Inflammatory macrophage treated with lipopolysaccharide for 1 hour (primary cell): ENCODE measurements at places on chromosomes 16 and 17.

GRCh38 chr17:14437176-14437575 is 136.3 kb downstream of the HS3ST3B1 start:
- no peak for DNase-seq

DNA sequence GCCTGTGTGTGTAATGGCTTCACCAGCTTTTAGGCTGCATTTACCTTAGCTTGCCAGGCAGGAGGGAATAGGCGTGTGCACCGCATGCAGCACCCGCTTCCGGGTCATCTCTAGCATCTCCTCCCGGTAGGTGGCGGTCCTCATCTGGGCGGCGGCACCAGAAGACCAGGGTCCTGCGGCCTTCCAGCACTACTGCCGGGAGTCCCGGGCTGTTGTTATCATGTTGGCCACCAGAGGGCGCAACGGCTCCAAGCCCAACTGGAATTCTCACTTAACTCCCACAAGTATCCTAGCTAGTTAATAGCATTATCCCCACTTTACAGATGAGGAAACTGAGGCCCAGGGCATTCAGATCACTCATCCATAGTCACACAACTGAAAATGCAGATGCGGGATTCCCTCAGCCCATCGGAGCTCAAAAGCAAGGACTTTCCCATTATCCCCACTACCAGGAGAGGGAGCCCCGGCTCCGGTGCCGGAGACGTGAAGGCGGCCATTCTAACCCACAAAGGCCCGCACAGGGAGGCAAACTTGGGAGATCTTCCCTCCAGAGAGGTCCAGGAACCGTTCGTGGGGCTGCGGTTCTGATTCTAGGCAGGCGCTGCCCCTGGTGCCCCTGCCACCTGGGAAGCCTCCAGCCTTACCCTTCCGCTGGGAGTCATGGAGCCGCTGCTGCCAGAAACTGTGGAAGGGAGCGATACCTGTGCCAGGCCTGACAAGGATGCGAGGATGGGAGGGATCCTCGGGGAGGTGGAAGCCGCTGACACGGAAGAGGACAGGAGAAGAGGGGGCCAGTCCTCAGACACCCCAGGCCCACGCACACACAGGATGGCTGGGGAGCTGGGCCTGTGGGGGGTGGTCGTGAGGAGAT is 23.9 kb downstream of the LGALS9 start:
- DNase-seq, result peak; percentile 85

DNA sequence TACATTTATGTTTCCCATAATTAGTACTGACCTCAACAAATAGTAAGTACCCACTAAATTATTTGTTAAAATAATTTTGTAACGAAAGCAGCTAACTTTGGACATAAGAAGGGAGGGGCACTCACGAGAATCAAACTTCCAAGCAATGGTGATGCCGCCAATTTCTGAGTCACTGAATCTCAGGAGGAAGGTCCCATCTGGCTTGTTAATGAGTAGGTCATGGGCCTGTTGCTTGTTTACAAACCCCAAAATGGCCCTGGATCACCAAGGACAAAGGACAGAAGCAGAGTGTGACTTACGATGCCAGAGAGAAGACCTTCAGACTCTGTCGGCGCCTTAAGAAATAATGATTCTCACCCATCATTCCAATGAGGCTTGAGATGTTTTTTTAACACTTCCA is 15.8 kb upstream of the GHDC start:
- no peak for DNase-seq

GRCh38 chr16:22705799-22706198 is 108.2 kb upstream of the HS3ST2 start:
- DNase-seq, result no peak

DNA sequence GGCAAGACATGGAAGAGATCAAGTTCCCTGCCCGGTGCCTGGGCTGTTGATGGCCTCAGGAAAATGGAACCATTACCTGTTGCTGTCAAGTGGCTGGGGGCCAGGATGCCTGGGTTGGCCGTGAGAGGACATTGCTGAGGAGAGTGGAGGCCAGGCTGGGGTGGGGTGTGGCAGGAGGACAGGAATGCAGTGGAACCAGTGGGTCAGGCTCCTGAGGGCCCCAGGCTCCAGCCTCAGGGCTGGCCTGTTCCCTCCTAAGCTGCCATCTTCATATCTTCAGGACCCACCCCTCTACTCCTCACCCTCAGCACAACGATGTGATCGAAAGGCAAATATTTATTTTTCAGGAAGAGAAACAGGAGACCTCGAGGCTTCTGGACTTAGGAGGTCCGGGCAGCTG is 8.5 kb upstream of the YPEL3 start:
- DNase-seq, result no peak

DNA sequence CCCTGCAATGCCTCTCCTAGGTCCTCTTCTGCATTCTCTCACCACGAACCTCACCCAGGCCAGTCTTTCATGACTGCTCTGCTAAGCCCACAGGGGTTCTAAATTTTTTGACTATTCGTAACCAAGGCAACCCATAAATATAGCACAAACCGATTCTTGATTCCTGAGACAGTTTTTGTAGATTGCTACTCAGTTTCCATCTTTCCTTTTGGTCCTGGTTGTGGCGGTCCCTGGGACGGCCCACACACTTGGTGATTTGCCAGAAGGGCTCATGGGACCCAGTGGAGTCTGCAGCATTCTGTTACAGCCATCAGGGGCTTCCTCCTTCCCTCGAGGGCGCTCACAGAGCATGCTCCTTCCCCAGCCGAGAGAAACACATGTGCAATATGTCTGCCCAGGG is 23.4 kb upstream of the MGAT5B start:
- no peak for DNase-seq

- no peak for DNase-seq
Measured at GRCh38 chr17:71558901-71559300, 561.9 kb upstream of the SOX9 start.

DNA sequence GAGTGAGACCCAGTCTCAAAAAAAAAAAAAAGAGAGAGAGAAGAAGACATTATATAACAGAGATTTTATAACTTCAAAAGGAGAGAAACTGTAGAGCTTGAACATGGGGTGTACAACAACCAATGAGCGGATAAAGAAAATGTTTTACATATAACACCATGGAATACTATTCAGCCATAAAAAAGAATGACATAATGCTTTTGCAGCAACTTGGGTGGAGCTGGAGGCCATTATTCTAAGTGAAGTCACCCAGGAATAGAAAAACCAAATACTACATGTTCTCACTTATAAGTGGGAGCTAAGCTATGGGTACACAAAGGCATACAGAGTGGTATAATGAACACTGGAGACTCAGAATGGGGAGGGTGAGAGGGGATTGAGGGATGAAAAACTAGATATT is 61.1 kb downstream of the CHD9NB start:
- no peak for DNase-seq
